Neural progenitor cell (in vitro differentiated cells): ENCODE measurements at places on chromosomes 2 and 18. TPM values are rescaled to one million over a fixed set of nuclear protein-coding genes. Genes with fewer than 3 reads are reported as not detected.

The GAL3ST2 gene
- 0.09 TPM in 1 of 2 replicates, not detected in the other for total RNA-seq

The KCNK3 gene
- not detected in 2 replicates for total RNA-seq

The FKBP1B gene
- total RNA-seq = 46.0 and 58.6 TPM in 2 replicates

The RALB gene
- 55.3 and 79.8 TPM in 2 replicates for total RNA-seq

The ITGA4 gene
- total RNA-seq = 8.2 and 10.2 TPM in 2 replicates

The ILKAP gene
- total RNA-seq = 19.0 and 24.7 TPM in 2 replicates

The SERPINB4 gene
- total RNA-seq = not detected in 2 replicates

The ZNF892 gene
- total RNA-seq = 15.4 and 20.6 TPM in 2 replicates

The TEX44 gene
- not detected in 2 replicates for total RNA-seq

The LTBP1 gene
- total RNA-seq = 50.5 and 61.9 TPM in 2 replicates

The MC2R gene
- not detected in 2 replicates for total RNA-seq

The TFCP2L1 gene
- 0.04 and 0.06 TPM in 2 replicates for total RNA-seq

The FBLN7 gene
- total RNA-seq = 7.8 and 18.4 TPM in 2 replicates

The APOB gene
- total RNA-seq = 0.34 and 0.47 TPM in 2 replicates

The LYPD1 gene
- total RNA-seq = 5.3 and 6.0 TPM in 2 replicates

The BUB1 gene
- 197 and 266 TPM in 2 replicates for total RNA-seq

The GALM gene
- 7.1 and 8.3 TPM in 2 replicates for total RNA-seq

The RASGRP3 gene
- total RNA-seq = not detected in 2 replicates

The ZNF804A gene
- total RNA-seq = 0.06 TPM in 1 of 2 replicates, not detected in the other

The ABCG5 gene
- not detected in 2 replicates for total RNA-seq

The NABP1 gene
- total RNA-seq = 1.2 and 2.8 TPM in 2 replicates

The GRHL1 gene
- total RNA-seq = 4.7 and 5.8 TPM in 2 replicates
